Activated CD4-positive, alpha-beta T cell treated with anti-CD3 and anti-CD28 coated beads, Interleukin-2, amount 50 U/mL, for 1 hour (primary cell): ENCODE measurements at places on chromosomes 3 and 15.

DNA sequence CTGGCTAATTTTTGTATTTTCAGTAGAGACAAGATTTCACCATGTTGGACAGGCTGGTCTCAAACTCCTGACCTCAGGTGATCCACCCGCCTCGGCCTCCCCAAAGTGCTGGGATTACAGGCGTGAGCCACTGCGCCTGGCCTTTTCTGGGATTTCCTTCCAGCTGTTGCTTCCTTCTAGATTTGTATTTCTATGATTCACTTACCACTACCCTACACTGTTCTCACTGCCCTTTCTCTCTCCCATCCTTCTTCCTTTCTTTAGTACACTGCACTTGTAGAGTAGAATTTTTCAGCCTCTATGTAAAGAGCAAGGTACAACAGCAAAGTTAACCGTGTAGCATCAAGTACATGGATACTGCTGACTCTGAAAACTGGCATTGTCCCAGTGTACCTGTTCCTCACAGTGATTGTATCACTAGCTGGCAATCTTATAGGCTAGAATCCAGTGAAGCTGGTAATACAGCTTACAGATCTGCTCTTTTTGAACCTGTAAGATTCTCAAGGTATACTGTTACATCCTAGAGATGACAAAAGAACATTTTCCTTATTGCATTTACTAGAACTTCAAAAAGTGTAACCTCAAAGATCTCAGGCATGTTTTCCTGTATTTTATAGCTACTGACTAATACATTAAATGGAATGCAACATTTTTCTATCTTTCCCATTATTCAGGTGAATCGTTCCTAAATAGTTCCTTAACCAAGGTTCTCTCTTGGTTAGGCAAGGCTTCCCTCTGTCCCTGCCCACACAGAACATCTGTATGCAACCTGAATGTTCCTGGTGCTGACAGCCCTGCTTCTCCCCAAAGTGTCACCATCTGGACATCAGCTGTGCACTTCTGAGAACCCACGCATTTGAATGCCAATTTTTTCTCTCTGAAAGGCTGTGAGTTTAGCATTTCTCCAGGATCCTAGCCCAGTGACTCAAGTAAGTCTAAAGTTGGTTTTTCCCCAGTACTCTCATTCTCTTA lies 74.1 kb upstream of the RAP2B start:
- no peak for DNase-seq

GRCh38 chr3:127701280-127701911 lies 28.6 kb downstream of the ABTB1 start:
- no peak for DNase-seq

- DNase-seq, result no peak
These were observed 123.0 kb downstream of the PEAK1 start for GRCh38 chr15:77296773-77297337.

DNA sequence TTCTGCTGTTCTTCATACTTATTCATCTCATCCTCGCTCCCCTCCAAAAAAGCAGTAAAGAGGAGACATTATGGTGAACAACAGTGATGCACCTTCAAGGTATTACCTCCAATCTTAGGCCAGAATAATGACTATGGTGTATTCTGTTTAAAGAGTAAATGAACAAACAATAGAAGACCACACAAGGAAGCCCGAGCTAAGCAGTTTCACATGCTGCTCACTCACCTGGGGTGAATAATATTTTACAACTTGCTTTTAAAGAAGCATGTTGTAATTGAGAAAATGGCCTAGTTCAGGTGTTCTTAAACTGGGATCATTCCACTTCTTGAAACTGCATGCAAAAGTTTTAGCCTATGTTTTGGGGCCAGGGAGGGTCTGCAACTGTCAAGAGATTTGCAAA lies 581.2 kb downstream of the FOXP1 start:
- DNase-seq, result no peak

GRCh38 chr15:55959744-55960447 lies 33.5 kb downstream of the NEDD4 start:
- no peak for DNase-seq

DNA sequence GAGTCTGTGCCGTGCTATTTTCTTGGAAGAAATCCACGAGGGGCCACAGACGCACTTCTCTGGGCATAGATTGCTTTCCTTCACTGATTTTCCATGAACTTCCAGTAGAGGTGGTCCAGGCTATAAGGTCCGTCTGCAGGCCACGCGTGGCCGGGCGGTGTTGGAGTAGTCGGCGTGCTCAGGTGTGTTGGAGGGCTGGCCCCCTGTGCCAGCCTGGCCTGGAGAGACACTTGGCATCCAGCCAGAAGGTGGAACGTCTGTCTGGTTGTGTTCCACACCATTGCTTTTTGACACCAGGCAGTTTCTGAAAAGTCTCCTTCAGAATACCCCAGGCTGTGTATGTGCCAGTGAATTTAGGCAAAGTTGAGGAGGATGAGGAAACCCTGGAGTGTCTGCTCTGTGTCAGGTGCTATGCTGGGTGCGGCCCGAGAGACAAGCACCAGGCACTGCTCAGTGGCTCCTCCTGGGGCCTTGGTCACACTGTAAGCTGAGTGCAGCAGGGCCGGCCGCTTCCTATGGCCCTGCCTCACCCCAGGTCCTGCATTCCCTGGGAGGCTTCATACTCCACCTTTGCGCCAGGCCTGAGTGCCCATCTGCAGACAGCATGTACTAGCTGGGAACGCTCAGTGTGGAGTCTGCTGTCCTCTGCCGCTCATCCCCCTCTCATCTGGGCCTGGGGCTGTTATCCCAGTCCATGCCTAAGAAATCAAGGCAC lies 52.1 kb upstream of the TAMM41 start:
- DNase-seq, result no peak
